ENCODE measurements at places on chromosomes 1 and 21. TPM values are rescaled to one million over a fixed set of nuclear protein-coding genes. Genes with fewer than 3 reads are reported as not detected.

FAM3B gene
- not detected for total RNA-seq

CHI3L1 gene
- total RNA-seq = 3.0 TPM

FAM89A gene
- 13.4 TPM for total RNA-seq

OR2L2 gene
- not detected for total RNA-seq

TNN gene
- not detected for total RNA-seq

CYP4X1 gene
- 3.3 TPM for total RNA-seq

SPTA1 gene
- total RNA-seq = 1.2 TPM

TNFRSF1B gene
- total RNA-seq = 10.7 TPM

TINAGL1 gene
- 99.8 TPM for total RNA-seq

PLD5 gene
- total RNA-seq = under 0.01 TPM

PRELP gene
- 1.4 TPM for total RNA-seq

GRCh38 chr1:7422966-7423365, 348.1 kb upstream of the VAMP3 start:
- DNase-seq = no peak

GRCh38 chr1:235246022-235246948, 81.7 kb downstream of the ARID4B start:
- DNase-seq = peak; percentile 11

DNA sequence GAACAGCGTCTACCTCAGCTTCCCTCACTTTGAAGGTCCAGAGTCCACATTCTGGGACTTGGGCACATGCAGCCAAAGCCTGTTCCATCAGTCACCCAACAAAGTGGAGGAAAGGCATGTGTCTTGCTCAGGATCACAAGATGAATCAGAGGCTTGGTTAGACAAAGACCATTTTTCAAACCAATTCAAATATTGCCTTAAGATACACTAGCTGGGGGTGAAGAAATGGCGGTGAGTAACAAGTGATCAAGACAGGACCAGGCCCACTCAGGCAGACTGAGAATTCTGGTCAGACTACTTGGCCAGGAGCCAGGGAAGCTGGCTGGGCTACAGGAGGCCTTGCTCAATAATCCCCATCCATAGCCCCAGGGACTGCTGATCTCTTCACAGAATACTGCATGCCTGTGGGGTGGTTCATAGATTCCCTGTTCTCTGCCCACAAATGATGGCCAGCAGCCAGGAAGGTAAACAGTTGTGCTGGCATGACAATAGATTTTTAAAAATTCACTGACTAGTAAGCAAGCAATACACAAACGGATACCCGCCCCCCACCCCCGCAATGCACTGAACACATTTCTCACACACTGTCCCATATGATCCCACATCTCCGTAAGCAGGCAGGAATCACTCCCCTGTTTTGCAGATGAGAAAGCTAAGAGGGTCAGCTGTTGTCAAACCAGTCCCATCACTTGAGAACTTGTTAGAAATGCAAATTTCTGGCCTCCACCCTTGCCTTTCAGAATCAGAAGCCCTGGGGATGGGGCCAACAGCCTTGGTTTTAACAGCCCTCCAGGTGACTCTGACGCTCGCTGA, 27.2 kb downstream of the ERI3 start:
- DNase-seq = peak; percentile 100

- peak; percentile 31 for DNase-seq
Measured at GRCh38 chr1:70896224-70896623, 151.4 kb downstream of the PTGER3 start.

DNA sequence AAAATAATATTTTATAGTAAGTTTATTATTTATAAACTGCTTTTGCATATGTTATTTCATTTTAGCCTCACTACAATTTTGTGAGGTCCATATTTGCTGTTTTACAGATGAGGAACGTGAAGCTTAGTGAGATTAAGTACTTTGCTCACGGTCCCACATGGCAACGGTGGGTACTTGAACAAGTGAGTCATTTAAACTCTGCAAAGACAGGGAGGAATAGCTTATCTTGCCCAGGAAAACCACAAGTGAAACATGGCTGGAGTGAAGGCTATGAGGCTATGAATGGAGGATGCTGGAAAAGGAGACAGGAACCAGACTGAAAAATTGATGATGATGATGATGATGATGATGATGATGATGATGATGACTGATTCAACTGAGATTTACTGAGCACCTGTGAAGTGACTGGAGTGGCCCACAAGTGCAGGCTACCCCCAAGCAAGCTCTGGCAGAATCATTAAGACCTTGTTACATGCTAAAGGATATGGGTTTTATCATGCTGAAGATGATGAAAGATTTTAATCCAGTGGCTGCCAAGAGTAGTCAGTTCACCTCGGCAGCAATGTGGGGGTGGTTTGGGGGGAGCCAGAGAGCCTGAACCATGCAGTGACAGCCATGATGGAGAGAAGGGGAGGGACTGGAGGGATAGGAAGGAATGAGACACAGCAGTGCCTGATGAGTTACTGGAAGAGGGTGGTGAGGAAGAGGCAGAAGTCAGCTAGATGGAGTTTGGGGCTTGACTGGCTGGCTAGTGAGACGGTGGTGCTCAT, 1.4 kb upstream of the ABCA4 start:
- peak; percentile 67 for DNase-seq

DNA sequence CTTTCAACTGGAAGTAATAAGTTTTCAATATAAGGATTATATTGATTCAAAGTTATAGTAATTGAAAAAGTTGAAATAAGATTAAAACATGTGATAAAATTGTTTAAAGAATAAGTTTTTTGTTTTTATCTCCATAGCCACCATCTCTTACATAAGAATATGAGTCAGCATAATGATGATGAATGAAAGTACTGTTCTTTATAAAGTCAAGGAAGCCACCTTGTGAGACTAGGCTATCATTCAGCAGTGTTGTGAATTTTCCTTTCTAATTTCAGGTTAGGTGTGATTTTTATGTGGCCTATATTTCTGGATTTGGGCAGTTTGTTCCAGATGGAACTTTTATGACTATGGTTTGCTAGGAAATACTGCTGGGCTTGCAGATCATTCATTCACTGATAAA, 22.4 kb upstream of the ASB17 start:
- no peak for DNase-seq

GRCh38 chr1:202590126-202590525, 120.1 kb downstream of the SYT2 start:
- DNase-seq = no peak

GRCh38 chr1:80181418-80181817, 1174.9 kb upstream of the ADGRL4 start:
- no peak for DNase-seq

GRCh38 chr1:88731475-88732269, 47.6 kb downstream of the PKN2 start:
- peak; percentile 93 for DNase-seq

GRCh38 chr1:5830771-5831599, 161.2 kb downstream of the NPHP4 start:
- DNase-seq = no peak

- no peak for DNase-seq
Measured at GRCh38 chr1:229035054-229035747, 235.7 kb upstream of the RAB4A start.

DNA sequence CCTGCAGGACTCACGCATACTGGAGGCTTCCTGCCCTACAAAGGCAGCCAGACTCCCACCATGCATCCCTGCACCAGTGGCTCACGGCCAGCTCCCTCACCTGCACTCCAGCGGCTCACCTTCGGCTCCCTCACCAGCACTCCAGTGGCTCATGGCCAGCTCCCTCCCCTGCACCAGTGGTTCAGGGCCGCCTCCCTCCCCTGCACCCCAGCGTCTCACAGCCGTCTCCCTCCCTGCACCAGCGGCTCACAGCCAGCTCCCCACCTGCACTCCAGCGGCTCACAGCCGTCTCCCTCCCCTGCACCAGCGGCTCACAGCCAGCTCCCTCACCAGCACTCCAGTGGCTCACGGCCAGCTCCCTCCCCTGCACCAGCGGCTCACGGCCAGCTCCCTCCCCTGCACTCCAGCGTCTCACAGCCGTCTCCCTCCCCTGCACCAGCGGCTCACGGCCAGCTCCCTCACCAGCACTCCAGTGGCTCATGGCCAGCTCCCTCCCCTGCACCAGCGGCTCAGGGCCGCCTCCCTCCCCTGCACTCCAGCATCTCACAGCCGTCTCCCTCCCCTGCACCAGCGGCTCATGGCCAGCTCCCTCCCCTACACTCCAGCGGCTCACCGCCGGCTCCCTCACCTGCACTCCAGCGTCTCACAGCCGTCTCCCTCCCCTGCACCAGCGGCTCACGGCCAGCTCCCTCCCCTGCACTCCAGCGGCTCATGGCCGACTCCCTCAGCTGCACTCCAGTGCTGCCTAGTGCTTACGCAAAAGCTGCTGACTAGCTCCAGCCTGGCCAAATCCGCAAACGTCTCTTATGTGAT, 324.5 kb downstream of the NPHP4 start:
- DNase-seq = no peak

DNA sequence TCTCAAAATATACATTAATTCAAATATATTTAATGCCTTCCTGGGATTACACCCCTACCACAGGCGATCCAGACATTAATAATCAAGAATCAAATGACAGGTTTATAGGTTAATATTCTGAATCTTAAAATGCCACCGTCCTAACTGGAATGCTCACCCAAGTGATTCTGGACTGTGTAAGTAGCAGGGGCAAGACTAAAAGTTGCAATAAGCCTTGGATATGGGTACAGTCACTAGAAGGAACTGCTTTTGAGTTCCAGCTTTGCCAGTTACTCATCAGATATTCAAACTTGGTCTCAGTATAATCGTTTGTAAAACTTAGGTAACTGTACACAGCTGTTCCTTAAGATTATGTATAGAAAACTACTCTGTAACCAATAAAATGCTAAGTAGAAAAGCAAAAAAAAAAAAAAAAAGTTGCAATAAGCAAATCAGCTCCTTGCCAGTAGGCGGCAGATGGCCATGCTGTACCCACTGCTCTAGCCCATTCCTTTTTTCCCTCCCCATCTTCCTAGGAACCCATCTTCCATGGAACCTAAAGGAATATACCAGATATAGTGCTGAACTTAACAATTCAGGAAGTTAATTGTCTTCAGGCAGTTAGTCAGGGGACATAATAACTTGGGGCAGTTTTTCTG, 10.5 kb downstream of the RO60 start:
- DNase-seq = no peak

DNA sequence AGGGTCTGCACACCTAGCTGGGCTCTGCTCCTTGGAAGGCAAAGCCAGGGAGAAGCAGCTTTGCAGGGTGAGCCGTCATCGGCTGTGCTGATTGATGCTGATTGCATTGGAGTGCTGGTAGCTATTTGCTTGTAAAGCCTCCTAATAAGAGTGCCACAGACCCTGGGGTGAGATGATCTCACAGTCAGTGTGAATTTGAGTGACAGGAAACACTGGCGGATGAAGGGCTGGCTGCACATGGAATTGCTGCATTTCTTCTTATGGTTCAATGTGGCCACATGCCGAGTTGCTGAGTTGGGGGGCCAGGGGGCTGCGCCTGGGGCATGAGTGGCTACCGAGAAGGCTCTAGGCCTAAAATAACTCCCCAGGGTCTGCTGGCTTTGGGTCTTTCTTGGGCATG, 138.2 kb upstream of the CACNA1E start:
- no peak for DNase-seq

GRCh38 chr1:236705771-236706170, 19.5 kb downstream of the ACTN2 start:
- DNase-seq = no peak

DNA sequence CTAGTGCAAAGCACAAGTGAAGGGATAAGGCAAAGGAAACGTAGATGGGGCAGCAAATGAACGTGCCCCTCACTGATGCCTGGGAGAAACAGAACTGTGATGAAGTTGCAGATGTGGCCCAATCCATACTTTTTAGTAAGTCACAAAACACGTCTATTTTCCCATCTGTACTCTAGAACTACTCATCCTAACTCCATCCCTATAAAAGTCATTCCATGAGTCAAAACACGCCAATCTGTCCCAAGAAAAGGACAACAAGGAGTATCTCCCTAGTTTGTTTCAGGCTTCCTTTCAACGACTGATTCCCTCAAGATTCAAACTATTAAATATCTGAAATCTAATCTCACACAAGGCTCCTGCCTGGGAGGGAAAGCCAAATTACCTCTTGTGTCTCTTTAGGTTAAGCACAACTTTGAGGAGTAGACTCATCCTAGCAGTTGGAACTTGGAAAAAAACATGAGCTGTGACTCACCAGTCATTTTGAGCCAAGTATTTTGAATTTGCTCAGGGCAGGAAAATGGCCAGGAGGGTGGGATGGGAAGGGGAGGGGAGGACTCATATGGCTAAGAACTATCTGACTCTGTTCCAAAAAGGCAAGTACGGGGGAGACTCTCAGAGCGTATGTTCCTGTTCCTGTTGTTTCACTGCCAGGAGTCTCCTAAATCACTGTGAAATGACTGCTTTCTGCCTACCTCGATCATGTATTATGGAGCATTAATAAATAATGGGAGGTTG, 214.5 kb upstream of the CAMK1G start:
- peak; percentile 97 for DNase-seq

DNA sequence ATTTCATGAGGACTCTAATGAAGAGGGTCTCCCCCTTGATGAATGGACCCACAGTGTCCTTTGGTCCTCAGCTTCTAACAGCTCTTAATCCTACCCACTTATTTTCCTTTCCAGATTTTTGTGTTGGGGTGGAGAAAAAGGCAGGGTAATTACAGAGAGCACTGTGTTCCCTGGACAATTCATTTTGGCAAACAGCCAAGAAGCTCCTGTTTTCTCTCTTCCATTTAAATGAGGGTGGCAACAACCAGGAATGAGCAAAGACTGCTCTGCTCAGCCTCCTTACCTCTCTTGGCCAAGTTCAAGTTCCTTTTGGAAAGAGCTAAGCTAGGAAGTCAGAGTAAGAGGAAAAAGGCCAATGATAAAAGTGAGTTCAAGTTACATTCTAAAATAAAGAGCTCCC, 11.9 kb downstream of the XKR8 start:
- peak; percentile 59 for DNase-seq

DNA sequence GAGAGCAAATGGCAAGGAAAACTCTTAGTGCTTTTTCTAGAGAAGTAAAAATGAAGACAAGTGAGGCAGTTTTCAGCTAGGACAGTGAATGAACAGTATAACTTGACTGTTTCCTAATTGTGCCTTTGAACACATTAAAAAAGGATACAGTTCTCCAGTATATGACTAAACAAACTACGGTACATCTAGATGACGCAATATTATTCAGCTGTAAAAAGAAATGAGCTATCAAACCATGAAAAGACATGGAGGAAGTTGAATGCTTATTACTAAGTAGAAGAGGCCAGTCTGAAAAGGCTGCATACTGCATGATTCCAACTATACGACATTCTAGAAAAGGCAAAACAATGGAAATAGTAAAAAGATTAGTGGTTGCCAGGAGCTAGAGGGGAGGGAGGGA, 206.3 kb downstream of the SIPA1L2 start:
- peak; percentile 6 for DNase-seq

DNA sequence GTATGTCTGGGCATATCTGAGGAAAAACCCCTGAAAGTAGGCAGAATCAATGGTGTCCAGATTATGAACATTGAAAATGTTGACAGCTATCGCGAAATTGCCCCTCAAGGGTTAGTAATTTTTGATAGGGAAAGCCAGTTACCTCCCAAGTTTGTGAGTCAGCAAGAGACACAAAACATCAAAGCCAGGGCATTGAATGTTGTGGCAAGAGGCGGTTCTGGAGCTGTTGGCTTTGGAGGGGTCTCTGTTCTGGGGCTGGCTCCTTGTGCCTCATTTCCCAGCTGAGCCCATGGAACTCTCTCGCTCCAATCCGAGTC, 10.6 kb upstream of the S100A11 start:
- DNase-seq = no peak

- no peak for DNase-seq
Measured at GRCh38 chr1:202438393-202439174, 90.1 kb downstream of the PPP1R12B start.
